ENCODE measurements at places on chromosomes 7 and 10.

DNA sequence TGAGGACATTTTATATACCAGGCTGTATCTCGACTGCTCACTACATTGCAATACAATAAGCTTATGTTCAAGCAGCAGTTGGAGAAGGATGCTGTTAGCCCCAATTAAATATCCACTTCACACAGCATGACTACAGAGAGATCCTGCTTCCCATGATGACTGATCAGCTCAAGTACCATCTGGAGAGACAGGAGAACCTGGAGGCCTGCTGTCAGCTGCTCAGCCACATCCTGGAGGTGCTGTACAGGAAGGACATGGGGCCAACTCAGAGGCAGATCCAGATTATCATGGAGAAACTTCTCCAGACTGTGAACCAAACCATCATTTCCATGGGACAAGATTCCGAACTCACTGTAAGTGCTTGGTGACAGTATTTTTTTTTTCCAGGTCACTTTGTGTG lies 22.5 kb downstream of the RNF133 start:
- no peak for DNase-seq

- DNase-seq: no peak
Measured at GRCh38 chr10:58767652-58768051, 255.0 kb downstream of the BICC1 start.

GRCh38 chr10:65348637-65349036 lies 1577.2 kb upstream of the LRRTM3 start:
- DNase-seq: peak; percentile 60

- no peak for DNase-seq
Measured at GRCh38 chr10:129631006-129631405, 164.0 kb downstream of the MGMT start.
